Liver (tissue), 10 donors: ENCODE measurements at places on chromosomes 2 and 18. TPM values are rescaled to one million over a fixed set of nuclear protein-coding genes. Genes with fewer than 3 reads are reported as not detected.

- no peak for DNase-seq
These were observed 28.7 kb upstream of the MARCO start for GRCh38 chr2:118913131-118913802.

DNA sequence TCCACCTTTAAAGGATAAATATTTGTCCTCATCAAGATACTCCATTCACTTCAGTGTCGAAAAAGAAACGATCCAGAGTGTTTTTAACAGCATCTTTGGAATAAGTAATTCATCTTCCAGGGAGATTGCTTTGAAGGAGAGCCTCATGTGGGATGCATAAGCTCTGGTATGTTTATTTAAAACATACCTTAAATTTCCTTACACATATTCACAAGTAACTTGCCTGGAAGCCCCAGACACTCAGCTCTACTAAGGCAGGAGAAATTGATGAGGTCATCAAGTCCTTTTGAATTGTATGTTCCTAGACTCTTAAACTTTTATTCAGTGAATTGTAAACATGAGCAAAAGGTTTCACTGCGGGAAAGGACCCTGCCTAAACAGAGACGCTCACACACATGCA is 103.0 kb downstream of the CDK15 start:
- no peak for DNase-seq

DNA sequence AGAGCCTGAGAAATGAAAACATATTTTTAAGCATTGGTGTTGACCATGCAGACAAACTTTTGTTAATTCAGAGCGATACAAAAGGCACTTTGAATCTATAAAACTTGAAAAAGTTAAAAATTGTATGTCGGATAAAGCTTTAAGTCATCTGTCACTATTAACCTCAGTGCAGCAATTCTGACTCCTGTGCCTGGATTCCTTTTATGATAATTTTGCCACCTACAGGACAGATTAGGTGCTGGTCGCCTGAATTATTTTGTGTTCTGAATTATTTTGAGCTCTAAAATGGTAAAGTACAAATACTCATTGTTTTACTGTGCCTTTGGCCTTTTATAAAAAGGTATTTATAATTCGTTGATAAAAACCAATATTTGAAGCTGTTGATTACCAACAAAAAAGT is 19.4 kb upstream of the RNF138 start:
- no peak for DNase-seq

The DYSF gene
- 15.1 TPM for total RNA-seq

- DNase-seq, result no peak
These were observed 89.6 kb upstream of the SETBP1 start for GRCh38 chr18:44590956-44591670.
